ENCODE measurements at places on chromosomes 13 and 19.
A peak's percentile ranks its signal among the peaks of the same experiment; 100 is the strongest.

- no peak for DNase-seq
Observed at GRCh38 chr19:54725321-54725720, 1.1 kb downstream of the KIR3DL3 start.

- DNase-seq = no peak
Observed at GRCh38 chr19:18308051-18308947, 14.6 kb downstream of the LSM4 start.

- DNase-seq = no peak
Observed at GRCh38 chr19:50205681-50206138, 2.3 kb downstream of the MYH14 start.

- no peak for DNase-seq
Observed at GRCh38 chr19:33214596-33214995, 11.1 kb downstream of the SLC7A10 start.

GRCh38 chr19:51703575-51704515 is 10.7 kb downstream of the SPACA6 start:
- peak; percentile 95 for DNase-seq

DNA sequence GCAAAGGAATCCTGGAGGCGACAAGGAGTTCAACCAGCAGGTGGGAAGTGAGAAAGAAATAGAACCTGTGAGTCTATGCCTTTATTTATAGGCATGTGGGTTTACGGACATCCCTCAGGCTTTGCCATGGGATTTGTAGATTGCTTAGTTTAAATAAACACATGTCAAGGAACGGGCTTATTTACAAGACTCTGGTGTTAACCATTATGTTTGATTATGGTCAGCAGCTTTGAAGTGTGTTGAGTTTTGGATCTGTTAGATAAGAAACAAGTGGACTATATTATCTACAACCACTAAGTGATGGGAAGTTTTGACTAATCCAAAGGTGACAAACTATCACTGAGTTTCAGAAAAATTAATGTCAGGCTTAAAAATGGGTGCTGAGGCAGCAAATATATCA is 143.2 kb downstream of the SLITRK5 start:
- DNase-seq = no peak

DNA sequence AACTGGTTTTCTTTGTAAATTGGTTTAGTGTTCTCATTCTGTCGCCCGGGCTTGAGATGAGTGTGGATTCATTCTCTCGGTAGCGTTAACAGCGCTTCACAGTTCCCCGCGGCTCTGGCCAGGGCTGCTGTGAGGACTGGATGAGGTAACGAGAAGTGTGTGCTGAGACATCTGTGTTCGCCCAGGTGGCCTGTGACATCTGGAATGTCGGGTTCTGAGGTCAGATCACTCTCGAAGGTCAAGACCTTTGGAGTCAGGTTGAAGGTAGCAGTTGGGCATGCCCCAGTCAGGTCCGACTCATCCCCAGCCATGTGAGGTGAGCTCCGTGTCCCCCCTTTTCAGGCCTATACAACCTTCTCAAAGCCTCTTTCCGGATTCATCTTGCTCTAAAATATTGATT is 13.4 kb upstream of the TUBGCP3 start:
- DNase-seq = no peak

DNA sequence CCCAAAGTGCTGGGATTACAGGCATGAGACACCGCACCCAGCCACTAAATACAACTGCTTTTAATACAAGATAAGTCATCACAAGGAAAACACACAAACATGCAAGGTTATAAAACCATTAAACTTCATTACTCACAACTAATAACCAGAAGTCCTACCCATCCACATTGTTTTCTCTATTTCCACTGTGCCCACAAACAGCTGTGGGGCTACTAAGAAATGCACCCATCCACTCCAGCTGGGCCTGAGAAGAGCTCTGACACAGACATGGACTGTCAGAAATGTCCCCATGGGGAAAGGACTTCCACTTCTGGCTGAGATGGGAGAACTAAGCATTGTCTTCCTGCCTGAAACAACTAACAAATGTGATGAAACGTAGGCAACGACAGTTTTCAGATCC is 17.2 kb downstream of the SAFB2 start:
- DNase-seq = no peak

- DNase-seq = no peak
Observed at GRCh38 chr13:75788481-75788981, 152.4 kb downstream of the LMO7 start.

- no peak for DNase-seq
Observed at GRCh38 chr19:38289955-38290354, 14.1 kb upstream of the C19orf33 start.

- no peak for DNase-seq
Observed at GRCh38 chr19:3477506-3477905, 2.8 kb downstream of the SMIM24 start.

- DNase-seq = no peak
Observed at GRCh38 chr13:45298206-45298505, 42.8 kb downstream of the TPT1 start.

DNA sequence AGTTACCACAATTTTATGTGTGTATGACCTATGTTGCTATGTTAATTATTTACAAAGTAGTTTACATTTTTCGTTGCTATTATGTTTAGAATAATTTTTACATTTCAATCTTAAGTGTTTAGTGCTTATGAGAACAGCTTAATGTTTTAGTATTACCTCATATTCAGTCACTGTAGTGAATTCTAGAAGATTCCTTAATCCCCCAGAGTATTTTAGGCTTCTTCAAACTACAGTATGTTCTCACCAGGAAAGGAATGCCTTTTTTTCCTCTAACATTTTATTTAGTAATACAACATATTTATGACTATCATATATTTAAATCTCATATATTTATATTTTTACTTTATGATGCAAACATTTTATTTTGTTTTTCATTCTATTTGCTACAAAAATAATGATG is 612.1 kb upstream of the KLHL1 start:
- DNase-seq = no peak

DNA sequence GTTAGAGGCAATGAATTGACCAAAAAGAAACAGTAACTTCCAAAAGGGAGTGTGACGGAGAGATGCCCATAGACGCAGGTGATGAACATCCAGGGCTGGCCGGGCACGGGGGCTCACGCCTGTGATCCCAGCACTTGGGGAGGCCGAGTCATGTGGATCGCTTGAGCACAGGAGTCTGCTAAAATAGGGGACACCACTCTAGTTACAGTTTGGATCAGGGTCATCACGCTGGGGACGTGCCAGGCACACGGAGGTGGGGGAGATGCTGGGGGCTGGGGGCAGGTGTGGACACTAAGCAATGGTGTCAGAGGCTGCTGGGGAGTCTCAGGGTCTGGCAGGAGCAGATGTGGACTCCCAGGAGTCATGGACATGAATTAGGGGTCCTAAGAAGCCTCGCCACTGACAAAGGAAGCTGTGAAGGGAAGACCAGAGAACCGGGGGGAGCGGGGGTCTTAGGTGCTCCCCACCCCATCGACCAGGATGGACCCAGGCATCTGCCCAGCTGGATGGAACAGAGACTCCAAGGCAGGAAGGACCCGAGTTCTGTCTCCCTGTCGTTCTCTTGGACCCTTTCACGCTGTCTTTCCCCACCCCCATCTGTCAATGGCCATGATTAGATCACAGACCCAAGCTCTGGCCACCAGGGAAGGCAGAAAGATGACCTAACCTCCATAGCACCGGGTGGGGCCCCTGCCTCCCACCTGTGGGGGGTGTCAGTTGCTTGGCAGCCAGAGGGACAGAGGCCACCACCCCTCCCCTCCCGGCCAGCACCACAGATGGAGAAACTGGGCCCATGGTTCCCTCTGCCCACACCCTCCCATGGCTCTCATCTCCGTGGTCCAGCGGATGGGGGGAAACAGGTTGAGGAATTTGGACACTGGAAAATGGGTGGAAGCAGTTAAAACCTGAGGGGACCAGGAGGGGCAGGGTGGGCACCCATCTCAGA is 19.6 kb downstream of the CCDC8 start:
- no peak for DNase-seq

- no peak for DNase-seq
Observed at GRCh38 chr19:48069435-48069834, 25.6 kb upstream of the CABP5 start.

DNA sequence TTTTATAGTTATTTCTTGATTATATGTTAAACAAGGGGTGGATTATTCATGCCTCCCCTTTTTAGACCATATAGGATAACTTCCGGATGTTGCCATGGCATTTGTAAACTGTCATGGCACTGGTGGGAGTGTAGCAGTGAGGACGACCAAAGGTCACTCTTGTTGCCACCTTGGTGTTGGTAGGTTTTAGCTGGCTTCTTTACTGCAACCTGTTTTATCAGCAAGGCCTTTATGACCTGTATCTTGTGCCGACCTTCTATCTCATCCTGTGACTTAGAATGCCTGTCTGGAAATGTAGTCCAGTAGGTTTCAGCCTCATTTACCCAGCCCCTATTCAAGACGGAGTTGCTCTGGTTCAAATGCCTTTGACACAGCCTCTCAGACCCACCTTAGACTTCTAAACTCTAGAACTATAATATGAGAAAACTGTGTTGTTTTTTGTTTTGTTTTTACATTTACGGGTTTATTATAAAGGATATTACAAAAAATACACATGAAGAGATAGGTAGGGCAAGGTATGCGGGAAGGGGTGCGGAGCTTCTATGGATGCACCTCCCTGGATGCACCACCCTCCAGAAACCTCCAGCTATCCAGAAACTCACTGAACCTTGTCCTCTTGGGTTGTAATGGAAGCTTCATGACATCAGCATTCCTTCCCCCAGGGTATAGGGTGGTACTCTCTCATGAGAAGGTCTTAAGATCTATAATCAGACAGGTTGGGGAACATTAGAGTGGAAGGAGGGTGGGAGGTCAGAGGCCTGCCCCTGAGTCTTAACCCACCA is 15.8 kb upstream of the SPRYD7 start:
- no peak for DNase-seq

- DNase-seq = no peak
Observed at GRCh38 chr13:36132376-36132775, 1.2 kb upstream of the DCLK1 start.

- no peak for DNase-seq
Observed at GRCh38 chr13:49409008-49409407, 34.9 kb downstream of the CAB39L start.

DNA sequence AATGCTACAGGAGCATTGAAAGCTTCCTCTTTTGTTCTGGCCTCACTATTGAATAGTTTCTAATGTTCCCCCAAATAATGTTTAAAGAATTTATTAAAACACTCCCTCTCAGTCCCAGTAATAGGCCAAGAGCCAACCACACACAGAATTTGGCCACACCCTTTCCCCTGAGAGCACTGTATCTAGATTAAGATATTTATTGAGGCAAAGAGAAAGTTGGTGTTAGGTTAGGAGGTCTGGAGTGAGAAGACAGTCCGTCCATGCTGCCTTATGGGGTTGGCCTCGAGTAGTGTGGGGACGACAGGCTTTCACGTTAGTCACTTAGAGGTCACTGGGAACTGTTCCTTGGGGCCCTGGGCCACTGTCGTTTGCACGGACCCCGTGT is 122.9 kb upstream of the RNF113B start:
- DNase-seq = no peak

- DNase-seq = no peak
Observed at GRCh38 chr13:45365558-45365885, 24.5 kb upstream of the TPT1 start.
